GM23338 (cell line): ENCODE measurements at places on chromosomes 2 and 18.
A peak's percentile ranks its signal among the peaks of the same experiment; 100 is the strongest.

GRCh38 chr2:191366199-191366598, 121.0 kb downstream of the MYO1B start:
- no peak for DNase-seq

GRCh38 chr18:9688036-9688741, 19.9 kb upstream of the RAB31 start:
- DNase-seq: peak; percentile 32

DNA sequence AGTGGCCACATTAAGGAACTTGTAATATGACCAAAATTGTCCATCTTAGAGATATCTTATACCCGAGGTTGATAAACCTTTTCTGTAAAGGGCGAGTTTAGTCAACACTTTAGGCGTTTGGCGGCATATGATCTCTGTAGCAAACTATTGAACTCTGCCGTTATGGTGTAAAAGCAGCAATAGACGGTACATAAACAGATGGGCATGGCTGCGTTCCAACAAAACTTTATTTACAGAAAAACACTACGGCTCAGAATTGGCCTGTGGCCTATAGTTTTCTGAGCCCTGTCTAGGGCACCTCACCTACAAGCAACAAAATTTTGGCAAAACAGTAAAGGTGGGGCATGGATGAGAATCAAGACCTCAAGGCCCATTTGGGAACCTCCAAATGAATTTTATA, 121.9 kb upstream of the HAAO start:
- no peak for DNase-seq

- DNase-seq: peak; percentile 8
Observed at GRCh38 chr2:213723707-213724106, 439.4 kb downstream of the SPAG16 start.

GRCh38 chr2:144461308-144461766, 58.6 kb downstream of the ZEB2 start:
- DNase-seq: no peak

- DNase-seq: no peak
Observed at GRCh38 chr2:129765678-129766351, 213.7 kb upstream of the RAB6C start.

- DNase-seq: no peak
Observed at GRCh38 chr2:72827487-72827886, 1.7 kb upstream of the EXOC6B start.

- no peak for DNase-seq
Observed at GRCh38 chr2:65279756-65280155, 52.1 kb downstream of the ACTR2 start.

GRCh38 chr2:106124106-106124756, 69.9 kb downstream of the UXS1 start:
- no peak for DNase-seq

DNA sequence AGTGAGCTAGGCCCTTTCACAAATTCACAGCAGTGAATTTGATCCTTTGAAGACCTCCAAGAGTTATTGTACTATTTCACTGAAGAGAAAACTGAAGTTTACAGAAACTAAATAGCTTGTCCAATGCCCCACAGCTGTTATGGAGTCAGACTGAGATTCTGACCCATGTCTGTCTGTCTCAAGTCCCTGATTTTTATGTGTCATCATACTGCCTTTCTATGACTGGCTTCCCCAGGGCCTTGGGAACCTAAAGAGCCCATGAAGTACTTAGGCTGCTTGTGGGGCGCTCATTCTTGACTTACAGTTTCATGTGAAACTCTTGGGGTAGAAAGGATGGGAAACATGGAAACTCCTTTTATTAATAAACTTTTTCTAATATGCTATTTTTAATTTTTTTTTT, 107.7 kb downstream of the ATL2 start:
- no peak for DNase-seq
